Astrocyte of the hippocampus (primary cell): ENCODE measurements at places on chromosomes 12 and 14.

- DNase-seq: no peak
These were observed 78.4 kb downstream of the PTPRR start for GRCh38 chr12:70842136-70842535.

GRCh38 chr12:6866920-6867412 is 365 bp upstream of the TPI1 start:
- DNase-seq: no peak

- DNase-seq: no peak
These were observed 1.6 kb upstream of the EML1 start for GRCh38 chr14:99791476-99792209.

DNA sequence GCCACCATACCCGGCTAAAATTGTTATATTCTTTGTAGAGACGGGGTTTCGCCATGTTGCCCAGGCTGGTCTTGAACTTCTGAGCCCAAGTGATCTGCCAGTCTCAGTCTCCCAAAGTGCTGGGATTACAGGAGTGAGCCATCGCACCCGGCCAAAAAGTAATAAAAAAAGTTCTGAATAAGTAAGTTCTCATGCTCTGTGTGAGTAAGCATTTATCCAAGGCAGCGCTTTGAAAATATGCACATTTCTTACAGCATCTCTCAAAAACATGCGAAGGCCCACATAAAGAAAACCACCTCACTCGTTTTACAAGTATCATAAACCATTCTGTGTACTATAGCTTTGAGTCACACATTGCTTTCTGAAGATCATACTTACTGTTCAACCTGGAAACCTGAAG is 8.6 kb downstream of the GIT2 start:
- no peak for DNase-seq

- DNase-seq: peak; percentile 56
These were observed 3.7 kb downstream of the SH2B3 start for GRCh38 chr12:111409403-111409779.

GRCh38 chr12:3658327-3659163 is 94.4 kb downstream of the CRACR2A start:
- no peak for DNase-seq

DNA sequence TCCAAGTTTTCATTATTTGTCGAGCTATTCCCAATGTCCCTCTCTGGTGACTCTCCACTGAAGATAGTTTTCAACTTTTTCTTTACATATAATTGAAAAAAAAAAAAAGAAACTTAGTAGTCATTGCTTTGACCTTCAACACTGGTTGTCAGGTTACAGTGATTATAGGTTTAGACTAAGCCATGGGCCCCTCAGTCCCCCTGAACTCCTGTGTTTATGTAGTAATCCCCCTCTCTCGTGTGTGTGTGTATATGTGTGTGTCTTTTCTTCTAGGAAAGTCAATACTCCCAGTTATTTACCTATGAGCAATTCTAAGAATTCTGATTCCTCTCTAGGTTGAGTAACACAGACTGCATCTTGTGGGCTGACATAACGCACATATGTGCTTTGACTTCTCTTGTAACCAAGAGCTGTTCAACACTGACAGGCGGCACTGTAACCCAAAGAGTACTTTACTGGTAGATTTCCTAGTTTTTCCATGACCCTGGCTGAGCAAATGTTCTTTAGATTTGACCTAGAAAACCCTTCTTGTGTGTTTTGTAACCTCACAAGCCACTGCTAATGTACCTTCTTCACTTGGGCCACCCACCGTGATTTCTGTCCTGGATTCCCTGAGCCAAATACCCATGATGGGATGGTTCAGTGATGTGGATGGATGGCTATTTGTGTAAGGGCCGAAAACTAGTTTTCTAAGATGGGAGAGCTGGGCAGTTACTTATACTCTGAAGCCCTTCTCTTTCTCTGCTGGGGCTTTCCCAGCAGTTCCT is 15.0 kb upstream of the MANSC4 start:
- DNase-seq: no peak

DNA sequence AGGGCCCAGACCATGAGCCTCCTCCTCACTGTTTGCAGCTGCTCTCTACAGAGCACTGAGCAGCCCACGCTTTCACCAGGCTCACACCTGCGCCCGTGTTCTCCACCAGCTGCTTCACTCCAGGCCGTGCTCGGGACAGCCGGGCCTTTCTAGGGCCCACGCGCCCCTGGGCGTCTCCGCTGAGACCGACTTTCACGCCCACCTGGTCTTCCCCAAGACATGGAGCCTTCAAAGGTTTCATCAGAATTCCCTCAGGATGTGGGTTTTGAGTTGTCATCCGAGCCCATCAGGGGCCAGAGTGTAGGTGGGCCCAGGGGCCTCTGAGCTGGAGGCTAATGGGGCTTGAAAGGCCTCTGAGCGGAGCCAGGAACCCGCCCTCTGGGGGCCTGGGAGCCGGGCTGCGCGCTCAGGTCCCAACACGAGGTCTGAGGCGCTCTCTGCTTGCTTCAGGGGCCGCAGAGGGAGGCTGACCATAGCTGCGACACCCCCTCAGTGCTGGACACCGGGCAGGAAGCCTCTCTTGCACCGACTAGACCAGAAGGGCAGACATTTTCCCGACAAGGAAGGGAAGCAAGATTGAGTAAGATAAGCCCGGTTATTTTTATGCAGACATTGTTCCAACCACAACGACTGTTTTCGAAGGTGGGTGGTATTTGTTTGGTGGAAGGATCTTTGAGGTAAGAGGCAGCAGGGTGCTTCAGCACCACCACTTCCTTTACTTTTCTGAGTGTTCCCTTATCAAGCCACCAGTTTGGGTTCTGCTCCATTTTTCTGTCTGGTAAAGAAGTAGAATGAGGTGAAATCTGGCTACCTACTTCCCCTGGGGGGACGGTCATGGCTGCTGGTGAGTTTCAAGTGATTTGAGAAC is 125.0 kb upstream of the FUT8 start:
- no peak for DNase-seq

DNA sequence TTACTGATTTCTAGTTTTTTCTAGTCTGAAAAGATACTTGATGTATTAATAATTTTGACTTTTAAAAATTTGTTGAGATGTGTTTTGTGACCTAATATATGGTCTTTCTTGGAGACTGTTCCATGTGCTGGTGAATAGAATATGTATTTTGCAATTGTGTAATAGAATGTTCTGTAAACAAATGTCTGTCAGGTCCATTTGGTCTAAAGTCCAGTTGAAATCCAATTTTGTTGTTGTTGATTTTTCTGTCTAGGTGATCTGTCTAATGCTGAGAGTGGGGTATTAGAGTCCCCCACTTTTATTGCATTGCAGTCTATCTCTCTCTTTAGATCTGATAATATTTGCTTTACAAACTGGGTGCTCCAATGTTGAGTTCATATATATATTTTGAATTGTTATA is 175.8 kb downstream of the RPAP3 start:
- DNase-seq: no peak

- no peak for DNase-seq
These were observed 22.7 kb upstream of the BMAL2 start for GRCh38 chr12:27309995-27310315.

GRCh38 chr14:68668531-68668930 is 124.3 kb downstream of the ZFP36L1 start:
- no peak for DNase-seq

- peak; percentile 61 for DNase-seq
These were observed 316.8 kb downstream of the CCDC91 start for GRCh38 chr12:28507033-28507432.

DNA sequence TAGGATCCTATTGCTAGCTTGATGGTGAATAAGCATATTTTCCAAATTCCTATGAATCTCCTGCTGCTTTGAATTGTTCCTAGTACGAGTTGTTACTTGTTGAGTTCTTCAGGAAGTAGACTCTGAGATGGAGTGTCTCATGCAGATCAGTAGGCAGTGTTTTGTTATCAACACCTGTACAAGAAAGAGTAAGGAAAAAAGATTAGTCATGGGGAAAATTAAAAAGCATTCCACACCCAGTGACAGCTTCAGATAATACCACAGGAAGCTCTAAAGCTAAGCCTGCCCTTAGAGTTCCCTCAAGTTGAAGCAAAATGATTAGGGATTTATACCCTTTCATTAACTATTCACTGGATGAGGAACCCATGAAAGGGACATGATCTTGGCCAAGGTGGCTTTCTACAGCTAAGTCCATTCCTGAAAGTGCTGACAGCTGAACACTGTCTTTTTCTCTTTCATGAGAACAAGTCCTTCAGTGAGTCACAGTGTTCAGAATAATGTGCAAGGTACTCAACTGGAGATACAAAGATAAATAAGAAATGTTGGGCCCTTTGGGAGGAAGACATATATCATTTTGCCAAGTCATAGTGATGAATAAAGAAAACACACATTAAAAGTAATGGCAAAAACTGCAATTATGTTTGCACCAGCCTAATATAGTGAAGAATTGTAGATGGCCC is 49.1 kb downstream of the CCER1 start:
- peak; percentile 3 for DNase-seq

DNA sequence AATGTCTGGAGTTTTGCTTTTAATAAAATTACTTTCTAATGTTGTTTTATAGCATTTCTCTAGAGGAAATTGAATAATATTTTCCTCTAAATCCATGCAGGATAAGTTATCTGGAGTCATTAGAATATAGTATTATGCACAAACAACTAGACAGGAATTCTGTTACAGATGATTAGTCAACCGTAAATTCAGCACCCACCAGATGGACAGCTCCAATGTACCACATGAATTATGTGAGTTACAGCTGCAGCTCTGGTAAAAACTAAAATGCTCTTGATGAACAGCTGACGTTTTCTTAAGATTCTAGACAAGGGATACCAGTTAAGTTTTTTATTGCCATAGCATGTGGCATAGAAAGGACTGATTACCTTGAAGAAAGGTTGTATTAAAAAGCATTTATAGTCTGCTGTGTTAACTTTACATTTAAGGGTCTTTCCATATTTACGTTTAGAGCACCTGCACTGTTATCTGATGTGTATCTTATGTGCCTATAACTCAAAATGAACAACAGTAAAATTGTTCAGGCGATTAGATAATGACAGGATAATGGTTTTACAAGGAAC is 321.4 kb upstream of the LRFN5 start:
- DNase-seq: peak; percentile 44

DNA sequence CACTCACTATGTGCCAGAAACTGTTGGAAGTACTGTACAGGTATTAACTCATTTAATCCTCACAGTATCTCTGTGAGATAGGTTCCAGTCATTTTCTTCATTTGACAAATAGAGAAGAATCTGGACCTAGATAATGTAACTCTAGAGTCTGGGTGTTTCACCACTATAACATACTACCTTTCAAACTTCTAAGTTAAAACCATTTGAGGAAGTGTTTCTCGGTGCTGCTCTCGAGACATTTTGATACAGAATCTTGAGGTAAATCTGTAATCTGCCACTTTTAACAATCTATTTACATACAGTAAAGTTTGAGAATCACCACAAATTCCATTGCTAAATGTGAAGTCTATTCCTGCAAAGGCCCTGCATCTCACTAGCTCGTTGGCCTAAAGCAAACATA is 8.8 kb downstream of the OLR1 start:
- DNase-seq: no peak

- DNase-seq: no peak
These were observed 58.1 kb downstream of the IFT81 start for GRCh38 chr12:110182281-110182680.

GRCh38 chr12:3147260-3147659 is 70.1 kb downstream of the TSPAN9 start:
- DNase-seq: no peak

DNA sequence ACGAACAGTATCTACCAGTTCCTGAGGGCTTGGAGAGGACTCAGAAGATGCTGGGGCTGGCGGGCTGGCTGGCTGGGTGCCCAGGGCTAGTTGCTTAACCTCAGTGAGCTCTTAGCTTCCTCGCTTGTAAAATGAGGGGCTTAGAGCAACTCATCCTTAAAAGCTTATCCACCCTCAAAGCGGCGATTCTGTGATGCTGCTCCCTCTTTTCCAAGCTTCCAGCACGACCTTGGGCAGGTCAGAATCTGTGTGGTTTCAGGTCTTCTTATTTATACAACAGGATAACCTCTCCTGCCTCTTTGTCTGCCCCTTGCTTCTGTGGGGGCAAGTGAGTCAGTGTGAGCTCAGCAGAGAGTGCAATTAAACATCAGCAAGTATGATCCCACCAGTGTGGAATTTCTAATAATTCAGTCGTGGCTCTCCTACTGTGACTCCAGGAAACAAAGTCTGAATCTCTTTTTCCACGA is 281.8 kb downstream of the KSR2 start:
- DNase-seq: peak; percentile 83

DNA sequence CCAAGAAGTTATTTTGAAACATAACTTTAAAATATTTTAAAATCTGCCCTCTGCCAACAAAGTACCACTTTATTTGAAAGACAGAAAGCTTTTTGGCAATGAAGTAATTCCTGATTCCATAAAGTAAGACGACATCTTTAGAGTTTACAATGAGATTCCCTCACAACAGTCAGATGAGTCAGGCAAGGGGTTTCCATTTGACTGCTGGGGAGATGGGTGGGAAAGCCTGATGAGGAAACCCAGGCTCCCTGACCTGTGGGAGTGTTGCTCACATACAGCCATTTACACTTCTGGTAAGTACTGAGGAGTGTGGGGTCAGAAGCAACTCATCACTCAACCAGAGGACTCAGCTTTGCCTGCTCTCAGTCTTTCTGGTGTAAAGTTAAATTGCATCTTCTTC is 10.2 kb downstream of the KITLG start:
- peak; percentile 28 for DNase-seq

DNA sequence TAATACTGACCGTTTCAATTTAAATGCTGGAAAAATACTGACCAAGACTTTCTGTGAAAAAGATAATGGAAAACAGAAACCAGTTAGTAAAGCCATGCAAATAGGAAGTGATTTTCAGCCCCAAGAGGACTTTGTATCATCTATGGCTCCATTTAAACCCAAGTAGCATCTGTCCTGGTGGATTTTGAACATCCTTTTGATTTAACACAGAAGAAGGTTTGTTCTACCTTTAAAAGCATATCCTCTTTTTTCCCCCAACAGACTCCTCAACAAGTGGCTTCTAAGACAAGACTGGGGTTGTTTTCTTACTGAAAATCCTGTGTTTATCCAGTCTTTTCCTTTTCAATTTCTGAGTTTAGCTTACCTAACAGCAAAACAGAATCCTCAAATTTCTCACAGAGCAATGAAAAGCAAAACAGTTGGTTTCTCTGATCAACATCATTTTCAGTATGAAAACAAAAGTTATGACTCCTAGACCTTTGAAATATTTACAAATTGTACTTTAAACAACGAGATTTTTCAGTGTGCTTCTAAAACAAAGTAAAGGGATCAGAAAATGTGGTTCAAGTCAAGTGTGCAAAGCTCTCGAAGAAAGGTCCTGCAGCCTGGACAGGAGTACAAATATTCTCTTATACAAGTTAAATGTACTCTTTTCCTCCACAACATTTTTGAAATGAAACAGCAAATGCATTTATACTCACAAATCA is 2.9 kb downstream of the PHLDA1 start:
- peak; percentile 33 for DNase-seq

DNA sequence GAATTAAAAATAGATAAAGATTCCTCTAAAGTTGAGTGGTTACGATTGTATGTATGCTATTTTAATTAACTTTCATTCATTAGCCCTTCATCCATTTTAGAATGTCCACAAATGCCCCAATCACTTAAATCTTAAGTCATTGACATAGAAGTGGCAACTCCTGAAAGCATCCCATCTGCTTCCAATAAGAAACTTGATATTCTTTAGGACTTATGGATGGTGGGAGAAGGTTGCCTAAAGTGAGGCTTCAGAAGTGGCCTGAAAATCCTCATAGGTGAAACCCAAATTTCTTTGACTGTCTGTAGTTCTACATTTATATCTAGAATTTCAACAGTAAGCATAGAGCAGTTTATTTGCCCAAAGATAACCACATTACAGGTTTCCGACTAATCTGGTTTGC is 161.7 kb upstream of the HMGA2 start:
- no peak for DNase-seq

GRCh38 chr12:29528161-29528560 is 30.7 kb upstream of the OVCH1 start:
- DNase-seq: no peak
